Dorsolateral prefrontal cortex (tissue), 122 donors: ENCODE measurements at places on chromosomes 5 and 9. TPM values are rescaled to one million over a fixed set of nuclear protein-coding genes. Genes with fewer than 3 reads are reported as not detected.

The ATP6V1G1 gene
- 59.7 TPM for total RNA-seq

The GAS1 gene
- 4.6 TPM for total RNA-seq

The CATSPER3 gene
- total RNA-seq: 3.8 TPM

The DBH gene
- total RNA-seq: 0.91 TPM

The PCDHGB2 gene
- total RNA-seq: 10.0 TPM

The SPINK13 gene
- total RNA-seq: not detected

The IRX1 gene
- total RNA-seq: 0.49 TPM

The MACIR gene
- total RNA-seq: 24.1 TPM

The PRR16 gene
- 8.9 TPM for total RNA-seq

The NAA35 gene
- 24.3 TPM for total RNA-seq
